Stimulated activated CD4-positive, alpha-beta T cell treated with anti-CD3 and anti-CD28 coated beads, Interleukin-1b, Interleukin-23, amount 100 ng/mL, for 24 hours (primary cell): ENCODE measurements at places on chromosomes 2 and 18.

DNA sequence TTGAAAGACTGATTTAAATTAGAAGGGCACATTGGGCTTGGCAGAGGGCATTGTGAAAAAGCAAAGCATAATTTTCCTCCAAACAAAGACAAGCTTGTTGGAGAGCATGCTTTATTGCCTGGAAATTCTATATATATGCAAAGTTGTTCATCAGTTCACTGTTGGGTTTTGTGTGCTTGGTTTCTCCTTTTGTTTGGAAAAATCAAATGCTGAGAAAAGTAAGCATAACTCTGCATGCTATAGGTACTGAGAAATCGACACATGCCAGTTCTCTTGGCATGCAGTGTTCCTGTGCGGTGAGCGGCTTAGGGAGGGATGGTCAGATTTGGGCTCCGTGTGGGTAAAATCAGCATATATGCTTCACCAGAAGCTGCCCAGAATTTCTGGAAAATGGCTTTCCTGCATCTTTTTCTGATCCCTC, 161.0 kb downstream of the RAPGEF4 start:
- DNase-seq = no peak

- no peak for DNase-seq
Observed at GRCh38 chr2:76455910-76456309, 745.2 kb upstream of the GCFC2 start.

GRCh38 chr2:20129331-20130159, 78.1 kb upstream of the LAPTM4A start:
- no peak for DNase-seq

- DNase-seq = no peak
Observed at GRCh38 chr2:147829106-147829505, 15.7 kb upstream of the ACVR2A start.

- DNase-seq = no peak
Observed at GRCh38 chr2:219575566-219576504, 3.7 kb downstream of the INHA start.

DNA sequence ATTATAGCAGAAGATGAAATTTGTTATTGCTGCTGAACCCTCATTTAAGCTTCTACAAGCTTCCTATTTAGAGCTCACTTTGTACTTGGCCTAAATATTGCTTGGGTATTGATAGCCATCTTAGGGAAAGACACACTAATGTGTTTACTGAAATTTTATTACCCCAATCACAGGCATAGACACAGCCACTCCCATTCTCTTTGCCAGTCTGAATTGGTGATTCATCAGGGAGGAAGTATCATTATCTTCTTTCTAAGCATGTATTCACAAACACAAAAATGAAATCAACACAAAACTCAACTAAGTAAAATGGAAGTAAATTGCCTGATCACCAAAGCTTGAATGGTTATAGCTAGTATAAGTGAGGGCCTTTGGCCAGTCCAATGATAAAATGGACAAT, 666.3 kb downstream of the TSN start:
- no peak for DNase-seq

DNA sequence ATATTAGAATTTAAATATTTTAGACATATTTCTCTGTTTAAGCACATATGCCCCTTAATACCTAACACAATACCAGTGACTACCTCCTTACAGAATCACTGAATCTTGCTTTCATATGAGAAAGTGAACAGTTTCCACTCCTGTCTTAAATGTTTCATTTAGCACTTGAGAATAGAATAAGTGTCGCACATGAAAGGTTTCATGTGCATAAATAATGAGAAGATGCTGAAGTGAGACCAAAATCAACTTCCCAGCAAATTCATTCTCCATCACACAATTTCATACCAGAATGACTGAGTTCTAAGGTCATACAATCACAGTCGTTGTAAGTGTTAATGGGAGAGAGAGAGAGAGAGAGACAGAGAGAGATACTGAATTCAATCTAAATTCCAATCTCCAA, 51.2 kb downstream of the ATIC start:
- no peak for DNase-seq

DNA sequence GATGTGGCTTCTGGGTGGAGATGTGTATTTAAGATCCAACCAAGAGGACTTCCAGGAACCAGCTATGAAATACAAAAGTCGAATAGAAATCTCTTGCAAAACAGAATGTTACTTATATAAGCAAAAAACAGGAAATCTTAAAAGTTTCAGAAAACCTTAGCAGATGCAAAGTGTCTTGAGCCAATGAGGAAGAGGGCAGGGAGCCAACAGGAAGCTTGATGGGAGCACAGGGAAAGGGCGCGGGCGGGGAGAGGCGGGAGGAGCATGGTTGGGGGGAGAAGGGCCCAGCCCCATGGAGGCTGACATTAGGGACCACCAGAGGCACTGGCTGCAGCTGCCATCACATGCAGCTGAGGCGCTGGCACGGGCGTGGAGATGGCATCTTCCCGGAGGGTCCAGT, 203.3 kb downstream of the SNTG2 start:
- no peak for DNase-seq

GRCh38 chr2:29229640-29230039, 114.4 kb downstream of the CLIP4 start:
- no peak for DNase-seq

- DNase-seq = no peak
Observed at GRCh38 chr18:8241731-8242130, 367.5 kb upstream of the RAB12 start.

GRCh38 chr2:186925514-186925913, 76.5 kb upstream of the ZSWIM2 start:
- no peak for DNase-seq

GRCh38 chr2:170098626-170099312, 79.2 kb upstream of the MYO3B start:
- DNase-seq = no peak

GRCh38 chr2:46559261-46559660, 79.9 kb downstream of the TMEM247 start:
- no peak for DNase-seq

- DNase-seq = no peak
Observed at GRCh38 chr2:75466708-75467311, 93.9 kb downstream of the EVA1A start.

DNA sequence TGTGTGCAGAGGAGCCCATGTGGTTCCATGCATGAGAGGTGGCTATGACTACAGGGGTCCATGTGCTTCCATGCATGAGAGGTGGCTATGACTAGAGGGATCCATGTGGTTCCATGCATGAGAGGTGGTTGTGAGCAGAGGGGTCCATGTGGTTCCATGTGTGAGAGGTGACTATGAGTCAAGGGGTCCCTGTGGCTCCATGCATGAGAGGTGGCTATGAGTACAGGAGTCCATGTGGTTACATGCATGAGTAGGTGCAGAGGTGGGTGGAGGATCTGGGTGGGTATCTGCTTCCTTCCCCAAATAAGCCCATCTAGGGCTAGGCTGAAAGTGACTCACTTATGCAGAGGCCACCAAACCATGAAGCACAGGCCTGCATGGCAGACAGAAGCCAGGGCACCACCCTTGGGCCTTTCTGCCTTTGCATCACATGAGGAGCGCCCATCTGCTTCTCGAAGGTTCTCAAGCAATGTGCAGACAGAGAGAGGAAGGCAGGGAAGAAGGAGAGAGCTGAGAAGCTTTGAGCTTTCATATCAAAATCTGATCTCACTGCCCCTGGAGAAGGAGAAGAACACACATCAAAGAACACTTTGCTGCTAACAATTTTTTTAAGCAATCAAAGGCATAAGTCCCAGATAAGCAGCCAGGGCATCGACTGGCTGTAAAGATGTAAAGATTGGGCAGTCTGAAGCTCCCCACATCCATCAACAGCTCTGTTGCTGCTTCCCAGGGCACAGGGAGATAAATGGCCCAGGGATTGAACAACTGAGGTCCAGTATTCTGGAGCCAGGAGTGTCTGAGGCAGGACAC, 137.6 kb downstream of the TNS1 start:
- no peak for DNase-seq

GRCh38 chr18:22728481-22729105, 204.5 kb upstream of the RBBP8 start:
- no peak for DNase-seq

DNA sequence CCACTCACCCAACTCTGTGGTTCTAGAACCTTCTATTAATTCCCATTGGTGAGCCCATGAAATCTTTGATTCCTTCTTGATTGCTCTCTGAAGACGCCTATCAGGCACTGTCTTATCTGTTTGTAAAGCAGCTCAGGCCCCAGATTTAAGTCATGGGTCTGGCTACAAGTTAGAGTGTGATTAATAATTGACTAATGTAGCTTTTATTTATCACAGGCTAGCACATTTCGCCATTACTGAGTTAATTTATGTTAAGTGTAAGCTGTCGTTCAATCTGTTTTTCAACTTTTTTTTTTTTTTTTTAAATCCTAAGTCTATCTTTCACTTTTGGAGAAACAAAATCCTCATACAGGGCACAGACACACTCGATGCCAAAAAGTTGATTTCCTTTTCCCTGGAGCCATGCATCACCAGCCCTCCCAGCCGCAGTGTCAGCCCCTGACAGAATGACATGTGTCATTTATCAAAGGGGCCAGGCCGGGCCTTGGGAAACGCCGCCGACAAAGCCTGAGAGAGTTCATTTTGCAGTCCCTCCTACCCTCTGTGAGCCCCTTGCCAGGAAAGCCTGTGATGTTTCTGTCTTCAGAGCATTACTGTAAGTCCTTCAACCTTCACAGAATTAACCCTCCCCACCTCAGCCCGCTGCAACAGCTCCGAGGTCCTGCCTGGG, 15.8 kb downstream of the TSHZ1 start:
- no peak for DNase-seq

GRCh38 chr2:101704816-101705578, 7.5 kb downstream of the MAP4K4 start:
- DNase-seq = no peak

DNA sequence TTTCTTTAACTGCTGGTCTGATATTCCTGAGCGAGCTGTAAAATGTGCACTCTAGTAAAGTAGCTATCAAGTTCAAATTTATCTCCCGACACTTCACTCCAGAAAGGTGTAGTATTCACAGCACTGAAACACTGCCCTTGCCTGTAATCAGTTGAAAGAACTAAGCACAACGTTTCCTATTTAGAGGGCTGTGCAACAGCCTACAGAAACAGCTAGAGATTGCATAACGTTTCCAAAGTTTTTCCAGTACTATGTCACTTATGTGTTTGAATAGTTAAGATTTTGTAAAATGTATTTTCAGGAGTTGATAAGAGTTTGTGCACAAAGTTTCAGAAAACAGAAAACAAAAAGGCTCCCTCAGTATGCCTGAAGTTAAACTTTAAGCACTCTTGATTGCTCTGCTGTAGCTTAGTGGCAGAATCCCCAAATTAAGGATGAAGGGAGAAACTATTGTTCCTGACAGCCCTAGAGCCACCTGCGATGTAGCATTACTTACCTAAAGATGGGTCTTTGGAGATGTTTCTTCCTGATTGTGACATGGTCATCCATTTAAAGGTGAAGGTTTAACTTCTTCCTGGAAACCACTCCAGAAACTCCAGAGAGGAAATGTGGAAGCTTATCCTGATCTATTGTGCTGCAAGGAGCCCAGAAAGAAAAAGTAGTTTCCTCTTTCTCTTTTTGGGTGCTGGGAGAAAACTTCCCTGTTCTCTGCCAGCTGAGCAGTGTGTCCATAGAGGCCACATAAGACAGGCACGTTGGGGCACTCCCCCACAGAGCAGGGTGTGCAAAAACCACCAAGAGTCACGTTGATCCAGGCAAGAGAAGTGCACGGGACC, 536 bp downstream of the PDE1A start:
- DNase-seq = no peak

- DNase-seq = peak; percentile 2
Observed at GRCh38 chr2:188870289-188870688, 103.9 kb upstream of the COL3A1 start.

GRCh38 chr2:236175548-236176150, 7.5 kb upstream of the GBX2 start:
- DNase-seq = no peak

DNA sequence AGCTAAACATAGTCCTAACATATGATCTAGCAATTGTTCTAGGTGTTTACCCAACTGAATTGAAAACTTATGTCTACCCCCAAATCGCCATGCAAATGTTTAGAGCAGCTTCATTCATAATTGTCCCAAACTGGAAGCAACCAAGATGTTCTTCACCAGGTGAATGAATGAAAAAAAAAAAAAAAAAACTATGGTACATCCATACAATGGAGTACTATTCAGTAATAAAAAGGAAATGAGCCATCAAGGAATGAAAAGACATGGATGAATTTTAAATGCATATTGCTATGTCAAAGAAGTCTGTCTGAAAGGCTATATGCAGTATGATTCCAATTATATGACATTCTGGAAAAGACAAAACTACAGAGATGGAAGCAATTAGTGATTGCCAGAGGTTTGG, 98.6 kb upstream of the ITPRID2 start:
- DNase-seq = no peak

GRCh38 chr2:173972165-173972564, 7.0 kb upstream of the SP3 start:
- DNase-seq = no peak

DNA sequence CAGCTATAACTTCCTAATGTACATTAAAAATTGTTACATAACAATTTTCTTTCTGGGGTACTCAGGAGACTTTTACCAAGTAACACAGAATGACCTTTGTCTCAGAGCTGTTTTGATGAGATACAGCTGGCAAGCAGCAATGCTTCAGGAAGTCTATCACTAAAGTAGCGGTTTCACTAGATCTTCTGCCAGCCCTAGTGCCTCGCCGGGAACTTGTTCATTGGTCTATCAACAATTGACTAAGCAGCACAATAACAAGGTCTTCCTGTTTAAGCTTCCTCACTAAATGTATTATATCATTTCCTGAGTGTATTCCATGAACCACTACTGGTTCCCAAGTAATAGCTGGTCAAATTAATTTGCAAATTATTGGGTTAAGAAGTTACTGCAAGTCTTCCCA, 69.2 kb downstream of the TRIP12 start:
- peak; percentile 16 for DNase-seq

- DNase-seq = no peak
Observed at GRCh38 chr2:218802386-218802994, 20.5 kb downstream of the CYP27A1 start.

- no peak for DNase-seq
Observed at GRCh38 chr2:108632332-108633160, 86.7 kb upstream of the RANBP2 start.

DNA sequence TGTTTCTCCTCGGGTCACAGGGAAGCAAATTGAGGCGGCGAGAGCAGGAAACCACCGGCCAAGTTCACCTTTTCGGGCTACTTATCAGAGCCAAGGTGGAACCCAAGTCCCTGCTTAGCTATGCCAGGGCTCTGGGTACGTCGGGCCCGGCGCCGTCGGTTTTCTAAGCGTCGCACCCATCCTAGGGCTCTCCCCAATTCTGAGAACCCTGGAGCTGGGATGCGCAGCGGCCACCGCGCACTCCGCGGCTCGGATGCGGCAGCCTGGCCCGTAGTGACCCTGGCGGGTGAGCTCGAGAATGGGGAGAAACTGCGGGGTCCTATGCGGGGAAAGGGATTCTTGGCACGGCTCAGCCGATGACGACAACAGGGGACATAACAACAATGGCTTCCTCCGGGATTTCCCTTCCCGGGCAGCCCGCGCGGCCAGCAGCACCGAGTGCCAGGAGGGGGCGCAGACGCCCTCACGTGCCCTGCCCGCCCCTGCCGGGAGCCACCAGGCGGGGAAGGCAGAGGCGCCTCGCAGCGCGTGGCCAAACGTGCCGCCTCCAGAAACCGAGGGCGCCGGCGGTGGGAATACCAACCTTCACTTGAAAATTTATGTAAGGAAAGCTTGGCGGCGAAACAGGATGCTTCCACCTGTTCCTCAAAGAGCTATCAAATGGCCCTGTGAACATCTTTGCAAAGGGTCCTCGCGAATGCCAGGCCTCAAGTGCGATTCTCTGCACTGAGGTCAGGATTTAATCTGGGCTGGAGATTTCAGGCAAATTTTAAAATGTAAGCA, 2.1 kb upstream of the SLC30A3 start:
- no peak for DNase-seq

- DNase-seq = no peak
Observed at GRCh38 chr2:241454837-241455485, 53.4 kb downstream of the STK25 start.

GRCh38 chr2:141348481-141348880, 782.3 kb downstream of the LRP1B start:
- no peak for DNase-seq
